T-cell (primary cell): ENCODE measurements at places on chromosomes 16 and 17. TPM values are rescaled to one million over a fixed set of nuclear protein-coding genes. Genes with fewer than 3 reads are reported as not detected.

DNA sequence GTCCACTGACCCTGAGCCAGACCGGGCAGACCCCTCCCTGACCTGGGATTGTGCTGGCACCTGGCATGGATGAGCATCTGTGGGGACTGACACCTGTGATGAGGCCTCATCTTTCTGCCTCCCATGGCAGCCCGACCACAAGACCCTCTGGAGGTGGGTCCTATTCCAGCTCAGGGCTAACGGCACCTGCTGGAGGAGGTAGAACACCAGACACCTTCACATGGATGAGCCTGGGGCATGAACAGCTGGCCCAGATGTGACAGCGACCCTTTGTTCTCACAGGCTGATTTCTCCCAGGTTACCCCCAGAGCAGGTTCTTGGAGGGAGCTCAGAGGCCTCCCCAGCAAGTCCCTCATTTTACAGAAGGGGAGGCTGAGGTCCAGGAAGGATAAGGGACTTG is 46.4 kb upstream of the PIK3R6 start:
- H3K27ac ChIP-seq: no peak overlapping the region
- no peak overlapping the region for H3K4me3 ChIP-seq
- DNase-seq: no peak
- no peaks in the 10 kb centered on the region for H3K4me1 ChIP-seq
- H3K36me3 ChIP-seq: peaks cover 67% of the 10 kb centered on the region

DNA sequence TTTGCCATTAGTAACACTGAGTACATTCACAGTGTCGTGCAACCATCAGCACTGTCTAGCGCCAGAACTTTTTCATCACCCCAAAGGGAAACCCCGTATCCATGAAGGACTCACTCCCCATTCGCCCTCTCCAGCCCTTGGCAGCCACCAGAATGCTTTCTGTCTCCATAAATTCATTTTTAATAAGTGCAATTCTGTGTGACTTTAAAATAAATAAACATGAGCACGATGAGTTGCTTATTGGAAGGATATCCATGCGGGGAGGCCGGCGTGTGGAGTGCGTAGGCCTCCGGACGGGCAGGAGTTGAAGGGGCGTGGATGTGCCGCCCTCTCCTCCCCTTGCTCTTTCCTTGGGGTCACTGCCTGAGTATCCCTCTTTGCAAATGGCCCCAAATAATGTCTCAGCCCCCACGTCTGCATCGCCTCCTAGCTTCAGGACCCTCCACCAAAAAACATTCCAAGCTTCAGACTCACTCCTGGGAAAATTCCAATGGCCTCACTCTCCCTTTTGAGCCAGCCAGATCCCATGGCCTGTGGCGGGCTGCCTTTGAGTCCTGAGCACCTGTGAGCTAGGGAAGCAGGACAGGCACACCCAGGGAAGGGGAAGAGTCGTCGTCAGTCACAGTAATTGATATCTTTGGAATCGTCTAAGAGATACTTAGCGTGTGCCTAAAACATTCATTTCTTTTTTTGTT is 306.3 kb downstream of the SEC14L1 start:
- H3K36me3 ChIP-seq: no peaks in the 10 kb centered on the region
- DNase-seq: no peak
- H3K27me3 ChIP-seq: no peaks in the 10 kb centered on the region
- H3K27ac ChIP-seq: peak overlapping the region; percentile 95
- no peak overlapping the region for H3K4me3 ChIP-seq

DNA sequence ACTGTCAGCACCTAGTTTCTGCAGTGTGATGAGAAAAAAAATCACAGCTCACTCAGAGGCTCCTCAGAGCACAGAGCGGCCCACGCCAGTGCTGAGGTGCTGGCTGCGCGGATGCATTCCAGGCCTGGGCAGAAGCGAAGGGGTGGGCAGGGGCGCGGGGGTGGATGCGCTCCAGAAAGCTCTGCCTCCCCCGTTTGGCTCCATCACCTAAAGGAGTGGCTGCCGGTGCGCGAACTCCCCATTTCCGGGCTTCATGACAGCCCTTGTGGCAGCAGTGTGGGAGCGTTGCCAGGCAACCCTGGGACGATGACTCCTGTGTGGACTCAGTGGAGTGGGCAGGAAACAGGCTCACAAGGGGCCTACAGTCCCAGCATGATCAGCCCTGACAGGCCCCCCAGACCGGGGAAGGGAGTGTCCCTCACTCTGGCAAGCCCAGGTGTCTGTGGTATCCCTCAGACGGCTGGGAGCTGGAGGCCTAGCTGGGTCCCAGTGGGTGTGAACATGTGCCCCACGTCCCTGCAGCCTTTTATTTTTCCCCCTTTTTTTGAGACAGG is 32.8 kb upstream of the NUDT16L1 start:
- peaks cover 24% of the 10 kb centered on the region for H3K4me1 ChIP-seq
- no peak overlapping the region for H3K4me3 ChIP-seq
- H3K27me3 ChIP-seq: no peaks in the 10 kb centered on the region
- peak; percentile 76 for DNase-seq
- peak overlapping the region; percentile 70 for H3K27ac ChIP-seq

DNA sequence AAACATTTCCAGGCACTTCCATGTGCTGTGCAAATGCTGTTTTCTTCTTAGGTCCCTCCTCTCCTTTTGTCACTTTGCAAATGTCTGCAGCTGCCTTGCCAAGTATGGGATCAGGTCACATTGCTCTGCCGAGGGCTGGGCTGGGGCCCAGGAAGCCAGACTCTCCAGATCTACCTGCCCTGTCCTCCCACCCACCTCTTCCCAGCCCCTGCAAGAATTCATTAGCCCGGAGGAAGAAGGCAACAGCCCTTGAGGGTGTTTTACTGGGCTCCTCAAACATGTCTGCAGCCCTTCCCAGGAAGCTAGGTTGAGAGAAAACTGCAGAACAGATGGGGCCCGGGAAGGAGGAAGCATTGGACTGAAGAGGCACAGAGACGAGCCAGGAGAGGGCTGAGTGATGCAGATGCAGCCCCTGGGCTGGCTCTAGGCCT is 47.1 kb downstream of the WSB1 start:
- peaks cover 16% of the 10 kb centered on the region for H3K27me3 ChIP-seq
- H3K4me1 ChIP-seq: no peaks in the 10 kb centered on the region
- no peak for DNase-seq
- H3K4me3 ChIP-seq: no peak overlapping the region
- no peaks in the 10 kb centered on the region for H3K36me3 ChIP-seq

WWOX gene
- total RNA-seq: 26.0 TPM

OTOP3 gene
- not detected for total RNA-seq
